ENCODE measurements at places on chromosomes 1 and 21. TPM values are rescaled to one million over a fixed set of nuclear protein-coding genes. Genes with fewer than 3 reads are reported as not detected.

MCOLN2 gene
- polyA plus RNA-seq: 0.44 TPM

DNA sequence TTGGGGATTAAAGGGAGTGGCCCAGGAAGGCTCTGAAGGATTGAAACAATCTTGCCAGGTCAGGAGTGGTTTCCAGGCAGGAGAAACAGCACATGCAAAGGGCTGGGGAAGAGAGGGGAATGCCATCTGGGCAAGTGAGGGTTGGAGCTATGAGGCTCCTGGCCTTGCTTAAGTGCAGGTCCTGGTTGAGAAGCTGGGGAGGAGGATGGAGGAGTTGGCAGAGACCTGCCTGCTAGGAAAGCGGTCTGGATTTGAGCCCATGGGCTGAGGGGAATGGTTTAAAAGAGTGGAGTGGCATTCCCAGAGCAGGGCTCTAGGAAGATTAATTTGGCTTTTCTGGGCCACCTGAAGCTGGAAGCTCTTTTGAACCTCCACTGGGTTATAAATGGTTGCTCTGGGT lies 9.2 kb downstream of the IGSF21 start:
- DNase-seq: no peak

DNA sequence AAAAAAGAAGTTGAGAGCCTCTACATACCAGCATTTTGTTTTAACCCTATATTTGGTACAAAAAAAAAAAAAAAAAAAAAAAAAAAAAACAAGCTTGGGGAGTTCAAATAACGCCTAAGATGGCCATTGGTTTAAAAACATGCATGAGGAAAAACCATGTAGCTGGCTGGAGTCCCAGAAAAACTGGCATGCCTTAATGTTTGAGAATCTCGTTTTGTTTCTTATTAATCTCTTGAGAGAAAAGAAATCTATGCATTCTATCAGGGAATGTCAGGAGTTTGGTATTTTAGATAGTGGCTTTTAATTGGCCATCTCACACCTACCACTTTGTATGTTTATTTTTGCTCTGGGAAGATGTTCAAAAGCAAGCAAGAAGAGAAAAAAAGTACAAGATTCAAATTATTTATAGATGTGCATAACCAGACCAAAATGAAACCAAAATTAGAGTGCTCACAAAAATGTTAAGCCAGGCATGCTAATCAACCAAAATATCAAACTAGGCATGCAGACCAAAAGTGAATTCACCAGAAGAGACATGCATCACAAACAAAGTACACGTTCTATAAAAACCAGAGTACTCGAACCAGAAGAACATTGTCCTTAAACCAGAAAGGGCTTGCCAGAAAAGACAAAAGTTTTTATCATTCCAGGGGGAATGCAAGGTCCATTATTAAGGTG lies 156.6 kb downstream of the AK5 start:
- DNase-seq: peak; percentile 79

GRCh38 chr21:31222142-31222541 lies 121.9 kb downstream of the TIAM1 start:
- peak; percentile 84 for DNase-seq

GRCh38 chr1:53140451-53140850 lies 2.0 kb downstream of the SLC1A7 start:
- peak; percentile 53 for DNase-seq

MIXL1 gene
- polyA plus RNA-seq: 0.08 TPM

- peak; percentile 58 for DNase-seq
Observed at GRCh38 chr1:186722711-186723309, 42.6 kb upstream of the PTGS2 start.

DNA sequence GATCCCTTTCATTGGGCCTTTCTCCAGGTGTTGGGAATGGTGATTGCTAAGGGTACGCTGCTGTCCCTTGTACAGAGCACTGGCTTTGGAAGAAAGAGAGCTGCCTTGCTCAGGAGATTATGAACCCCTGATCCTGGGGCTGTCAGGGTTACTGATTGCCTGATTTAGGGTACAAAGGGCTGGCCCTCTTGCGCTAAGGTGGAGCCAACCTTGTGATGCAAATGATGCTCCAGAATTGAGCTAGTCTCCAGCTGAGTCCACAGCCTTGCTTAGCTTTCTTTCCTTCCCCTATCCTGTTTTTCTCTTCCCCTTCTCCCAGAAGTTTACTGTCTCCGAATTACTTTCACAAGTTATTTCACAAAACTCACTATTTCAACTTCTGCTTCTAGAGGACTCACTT lies 334.7 kb downstream of the AMY1C start:
- no peak for DNase-seq
